A549 treated with AZD2906 at 1 μM for 4 hours (cell line): ENCODE measurements at places on chromosomes 5 and 9. TPM values are rescaled to one million over a fixed set of nuclear protein-coding genes. Genes with fewer than 3 reads are reported as not detected.

PCDHA8 gene
- 0.02 to 0.09 TPM (median 0.07 TPM) in 5 replicates for total RNA-seq

MSX2 gene
- total RNA-seq, result 4.3 to 5.0 TPM (median 4.9 TPM) in 5 replicates

NPR3 gene
- 14.3 to 19.0 TPM (median 14.8 TPM) in 5 replicates for total RNA-seq

CNTNAP3 gene
- total RNA-seq, result 8.0 to 10.7 TPM (median 8.8 TPM) in 5 replicates

CDC20B gene
- 0.03 to 0.10 TPM (median 0.07 TPM) in 5 replicates for total RNA-seq

SLC36A3 gene
- not detected in 5 replicates for total RNA-seq

C5orf63 gene
- total RNA-seq, result 3.4 to 4.8 TPM (median 3.9 TPM) in 5 replicates

PCDHGB7 gene
- total RNA-seq, result 0.03 to 0.13 TPM (median 0.07 TPM) in 3 of 5 replicates, not detected in the others

MZB1 gene
- 0.07 to 0.11 TPM (median 0.09 TPM) in 3 of 5 replicates, not detected in the others for total RNA-seq

SH3TC2 gene
- total RNA-seq, result 0.39 to 0.92 TPM (median 0.56 TPM) in 5 replicates

UBE2QL1 gene
- total RNA-seq, result 3.7 to 4.6 TPM (median 4.4 TPM) in 5 replicates

PAM gene
- 19.6 to 26.6 TPM (median 21.1 TPM) in 5 replicates for total RNA-seq

RANBP3L gene
- total RNA-seq, result not detected in 5 replicates

MARCHF3 gene
- total RNA-seq, result 0.46 to 1.5 TPM (median 1.1 TPM) in 5 replicates

NOXA1 gene
- 0.71 to 1.8 TPM (median 1.6 TPM) in 5 replicates for total RNA-seq

STPG3 gene
- total RNA-seq, result not detected in 5 replicates

SLC6A18 gene
- 0.24 TPM in 1 of 5 replicates, not detected in the others for total RNA-seq

SH3PXD2B gene
- total RNA-seq, result 16.2 to 19.7 TPM (median 19.4 TPM) in 5 replicates

MOB3B gene
- 9.7 to 14.1 TPM (median 11.0 TPM) in 5 replicates for total RNA-seq

FOXI1 gene
- not detected in 5 replicates for total RNA-seq

MAN2A1 gene
- total RNA-seq, result 10.5 to 16.7 TPM (median 13.2 TPM) in 5 replicates

PFDN1 gene
- total RNA-seq, result 86.1 to 120 TPM (median 90.6 TPM) in 5 replicates

AMBP gene
- 7.0 to 9.8 TPM (median 7.6 TPM) in 5 replicates for total RNA-seq

CYSRT1 gene
- 3.0 to 5.0 TPM (median 5.0 TPM) in 5 replicates for total RNA-seq

SAPCD2 gene
- total RNA-seq, result 14.8 to 26.1 TPM (median 23.7 TPM) in 5 replicates
